ENCODE measurements at places on chromosomes 2 and 18. TPM values are rescaled to one million over a fixed set of nuclear protein-coding genes. Genes with fewer than 3 reads are reported as not detected.

GRCh38 chr2:213561759-213562158 is 277.5 kb downstream of the SPAG16 start:
- H3K27me3 ChIP-seq, result no peaks in the 10 kb centered on the region
- H3K4me1 ChIP-seq, result no peaks in the 10 kb centered on the region
- no peak for DNase-seq
- H3K4me3 ChIP-seq, result no peak overlapping the region

- peak within 1 kb of the TSS; percentile 87 for H3K27ac ChIP-seq
- peak; percentile 84 for DNase-seq
- peaks cover 48% of the 10 kb centered on the region for H3K4me1 ChIP-seq
- H3K36me3 ChIP-seq, result no peaks in the 10 kb centered on the region
Observed at GRCh38 chr2:172427256-172427989, at the start of gene ITGA6. ITGA6 (plus strand) TSS chr2:172427586.

DNA sequence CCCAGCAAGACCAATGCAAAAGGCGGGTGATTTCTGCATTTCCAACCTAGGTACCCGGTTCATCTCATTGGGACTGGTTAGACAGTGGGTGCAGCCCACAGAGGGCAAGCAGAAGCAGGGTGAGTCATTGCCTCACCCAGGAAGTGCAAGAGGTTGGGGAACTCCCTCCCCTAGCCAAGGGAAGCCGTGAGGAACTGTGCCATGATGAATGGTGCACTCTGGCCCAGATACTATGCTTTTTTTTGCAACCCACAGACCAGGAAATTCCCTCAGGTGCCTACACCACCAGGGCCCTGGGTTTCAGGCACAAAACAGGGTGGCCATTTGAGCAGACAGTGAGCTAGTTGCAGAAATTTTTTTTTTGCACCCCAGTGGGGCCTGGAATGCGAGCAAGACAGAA is 662.6 kb upstream of the ACVR2A start:
- H3K27ac ChIP-seq, result no peak overlapping the region
- no peak overlapping the region for H3K4me3 ChIP-seq
- no peak for DNase-seq
- no peaks in the 10 kb centered on the region for H3K36me3 ChIP-seq
- H3K4me1 ChIP-seq, result peaks cover 11% of the 10 kb centered on the region
- H3K27me3 ChIP-seq, result no peaks in the 10 kb centered on the region

Gene ALPI
- total RNA-seq, result not detected

Gene COBLL1
- 170 TPM for total RNA-seq

Gene PSMA8
- total RNA-seq, result not detected

Gene HOXD13
- not detected for total RNA-seq

Gene KIF5C
- total RNA-seq, result 1.3 TPM

Gene DAPL1
- total RNA-seq, result 158 TPM

Gene ZNF532
- 46.2 TPM for total RNA-seq

Gene POTEI
- not detected for total RNA-seq

Gene ITGA4
- total RNA-seq, result 0.68 TPM

Gene MARCHF4
- 0.23 TPM for total RNA-seq
